CD4-positive, alpha-beta T cell treated with Interleukin-10 for 1 hour (primary cell): ENCODE measurements at places on chromosomes 4 and X.

- DNase-seq = no peak
Observed at GRCh38 chr4:6802025-6802424, 19.5 kb downstream of the KIAA0232 start.

DNA sequence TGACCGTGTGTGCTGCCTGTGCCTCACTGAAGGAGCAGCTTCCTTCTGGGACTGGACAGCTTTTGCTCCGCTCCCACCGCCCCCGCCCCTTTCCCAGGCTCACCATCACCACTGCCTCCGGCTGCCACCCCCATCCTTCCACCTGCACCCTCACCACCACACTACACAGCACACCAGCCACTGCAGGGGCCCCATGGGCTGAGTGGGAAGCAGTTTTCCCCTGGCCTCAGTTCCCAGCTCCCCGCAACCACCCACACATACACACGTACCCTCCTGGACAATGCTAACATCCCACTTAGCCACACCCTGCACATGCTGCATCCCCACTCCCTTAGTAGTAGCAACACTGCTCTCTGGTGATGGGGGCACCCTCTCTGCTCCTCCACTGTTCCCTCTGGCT is 29.6 kb upstream of the COX18 start:
- no peak for DNase-seq

DNA sequence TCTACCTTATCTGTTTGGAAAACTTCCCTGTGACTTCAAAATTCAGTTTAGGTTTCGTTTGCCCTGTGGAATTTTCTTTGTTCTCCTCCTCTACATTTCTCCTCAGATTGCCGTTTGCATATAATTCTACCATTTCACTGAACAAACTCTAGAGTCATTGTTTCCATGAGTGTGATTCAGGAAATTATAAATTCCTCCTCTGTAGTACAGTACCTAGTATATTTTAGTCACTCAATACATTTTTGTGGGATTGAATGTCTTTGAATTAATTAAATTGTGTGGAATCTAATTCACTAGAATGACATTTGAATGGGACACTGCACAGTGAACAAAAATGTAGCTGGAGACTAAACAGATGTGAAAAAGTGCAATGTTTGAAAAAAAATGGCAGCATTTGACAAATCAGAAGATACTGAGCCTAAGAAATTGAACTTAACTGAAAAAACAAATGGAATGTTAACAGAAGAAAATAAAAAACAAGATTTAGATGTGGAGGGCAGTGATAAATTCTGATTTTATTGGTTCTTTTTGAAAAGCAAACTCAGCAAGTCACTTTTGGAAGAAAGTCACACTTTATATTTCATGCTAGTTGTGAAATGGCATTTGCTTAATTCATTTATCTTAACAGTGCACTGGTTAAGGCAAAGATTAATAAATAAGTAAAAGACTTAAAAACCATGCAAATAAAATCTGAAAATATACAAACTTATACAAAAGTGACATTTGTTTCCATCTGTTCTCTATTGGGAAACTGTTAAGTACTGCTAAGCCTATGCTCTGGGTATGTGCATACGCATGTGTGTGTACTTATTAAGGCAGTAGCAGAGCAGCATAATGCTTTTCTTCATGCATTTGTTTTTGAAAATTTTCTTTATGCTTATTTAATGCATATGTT is 512.3 kb downstream of the FAT4 start:
- no peak for DNase-seq

GRCh38 chr4:147717878-147718277 is 14.0 kb upstream of the ARHGAP10 start:
- no peak for DNase-seq

DNA sequence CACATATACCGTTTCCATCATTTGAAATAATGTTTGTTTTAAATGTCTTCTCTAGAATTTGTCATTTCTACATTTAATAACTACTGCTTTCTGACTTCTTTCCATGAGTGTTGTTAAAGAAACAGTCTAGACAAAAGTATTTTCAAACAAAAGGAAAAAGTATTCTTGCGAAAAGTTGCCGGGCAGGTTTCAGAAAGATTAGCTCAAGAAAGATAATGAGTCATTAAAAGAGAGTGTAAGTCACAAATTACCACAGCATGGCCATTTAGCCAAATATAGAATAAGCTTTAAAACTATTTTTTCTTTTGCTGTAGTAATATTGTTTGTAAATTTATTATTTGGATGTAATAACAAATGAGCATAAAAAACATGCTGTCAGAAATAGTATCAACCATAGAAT is 493.0 kb downstream of the TLL1 start:
- no peak for DNase-seq

GRCh38 chrX:87788976-87789375 is 271.4 kb downstream of the KLHL4 start:
- DNase-seq = no peak

- peak; percentile 67 for DNase-seq
Observed at GRCh38 chrX:13085526-13085925, 41.1 kb upstream of the FAM9C start.

GRCh38 chrX:11097933-11098332 is 13.2 kb upstream of the HCCS start:
- DNase-seq = no peak

GRCh38 chr4:34009951-34010350 is 2234.4 kb downstream of the ARAP2 start:
- DNase-seq = no peak

DNA sequence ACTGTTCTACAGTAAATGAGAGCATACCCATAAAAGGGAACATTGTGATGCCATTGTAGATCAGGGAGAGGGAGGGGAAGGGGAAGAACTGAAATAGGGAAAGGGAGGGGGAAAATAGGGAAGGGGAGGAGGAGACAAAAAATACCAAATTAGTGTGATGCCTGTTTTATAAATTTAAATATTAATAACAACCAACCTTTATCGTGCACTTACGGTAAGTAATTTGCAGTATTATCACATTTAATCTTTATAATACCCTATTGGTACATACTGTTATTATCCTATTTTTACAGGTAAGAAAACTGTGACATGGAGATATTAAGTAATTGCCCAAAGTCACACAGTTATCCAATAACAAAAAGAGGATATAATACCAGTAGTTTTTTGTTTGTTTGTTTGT is 41.5 kb upstream of the DDX53 start:
- DNase-seq = no peak

DNA sequence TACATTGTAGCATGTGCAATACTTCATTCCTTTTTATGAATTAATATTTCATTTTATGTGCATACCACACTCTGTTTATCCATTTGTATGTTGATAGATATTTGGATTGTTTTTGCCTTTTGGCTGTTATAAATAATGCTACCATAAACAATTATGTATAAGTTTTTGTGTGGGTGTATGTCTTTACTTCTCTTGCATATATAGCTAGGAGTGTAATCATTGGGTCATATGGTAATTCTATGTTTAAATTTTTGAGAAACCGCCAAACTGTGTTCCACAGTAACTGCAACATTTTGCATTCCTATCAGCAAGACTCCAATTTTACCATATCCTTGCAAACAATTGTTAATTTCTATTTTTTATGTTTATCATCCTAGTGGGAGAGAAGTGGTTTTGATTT is 3.1 kb upstream of the TCEAL5 start:
- DNase-seq = no peak

DNA sequence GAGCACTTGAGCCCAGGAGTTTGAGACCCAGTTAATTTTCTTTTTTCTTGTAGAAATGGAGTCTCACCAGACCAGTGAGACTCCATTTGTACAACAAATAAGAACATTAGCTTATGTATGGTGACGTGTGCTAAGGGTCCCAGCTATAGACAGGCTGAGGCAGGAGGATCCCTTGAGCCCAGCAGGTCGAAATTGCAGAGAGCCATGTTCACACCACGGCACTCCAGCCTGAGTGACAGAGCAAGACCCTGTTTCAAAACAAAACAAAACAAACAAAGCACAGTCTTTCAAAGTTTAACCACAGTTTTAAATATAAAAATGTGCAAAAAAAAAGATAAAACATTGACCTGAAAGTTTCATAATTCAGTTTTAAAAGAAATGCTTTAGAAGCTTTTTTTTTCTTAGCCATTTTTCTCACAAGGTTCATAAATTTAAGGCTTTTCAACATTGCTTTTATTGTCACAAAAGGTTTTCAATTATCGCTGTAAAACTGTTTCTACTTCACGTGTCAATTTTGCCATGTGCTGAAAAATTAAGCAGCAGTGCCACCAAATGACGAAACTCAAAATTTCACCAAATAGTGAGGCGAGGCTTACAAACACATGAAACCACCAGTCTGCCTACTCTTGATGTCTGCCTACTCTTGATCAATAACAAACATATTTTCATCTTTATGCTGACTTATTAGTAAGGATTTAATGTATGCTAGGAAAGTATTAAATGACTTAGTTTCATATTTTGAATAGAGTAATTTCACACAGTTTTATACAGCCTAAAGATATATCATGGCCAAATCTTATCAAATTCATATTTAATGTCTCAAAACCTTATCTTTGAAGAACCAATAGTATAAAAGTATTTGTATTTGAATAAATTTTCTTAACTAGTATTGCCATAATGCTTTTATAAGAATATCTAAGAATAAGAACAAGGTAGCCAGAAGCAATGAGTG is 126.3 kb downstream of the NEK1 start:
- peak; percentile 45 for DNase-seq

DNA sequence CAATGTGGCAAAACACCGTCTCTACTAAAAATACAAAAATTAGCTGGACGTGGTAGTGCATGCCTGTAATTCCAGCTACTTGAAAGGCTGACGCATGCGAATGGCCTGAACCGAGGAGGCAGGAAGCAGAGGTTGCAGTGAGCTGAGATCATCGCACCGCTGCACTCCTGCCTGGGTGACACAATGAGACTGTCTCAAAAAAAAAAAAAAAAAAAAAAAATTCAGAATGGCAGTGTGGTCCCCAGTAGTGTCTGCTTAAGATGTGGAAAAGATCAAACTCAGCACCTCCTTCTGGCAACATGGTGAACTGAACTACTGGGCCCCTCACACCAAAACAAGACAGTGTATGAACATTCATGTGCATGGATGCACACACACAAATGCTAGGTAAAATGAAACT is 32.2 kb downstream of the SMS start:
- peak; percentile 49 for DNase-seq
